ENCODE measurements at places on chromosomes 1 and 21.

DNA sequence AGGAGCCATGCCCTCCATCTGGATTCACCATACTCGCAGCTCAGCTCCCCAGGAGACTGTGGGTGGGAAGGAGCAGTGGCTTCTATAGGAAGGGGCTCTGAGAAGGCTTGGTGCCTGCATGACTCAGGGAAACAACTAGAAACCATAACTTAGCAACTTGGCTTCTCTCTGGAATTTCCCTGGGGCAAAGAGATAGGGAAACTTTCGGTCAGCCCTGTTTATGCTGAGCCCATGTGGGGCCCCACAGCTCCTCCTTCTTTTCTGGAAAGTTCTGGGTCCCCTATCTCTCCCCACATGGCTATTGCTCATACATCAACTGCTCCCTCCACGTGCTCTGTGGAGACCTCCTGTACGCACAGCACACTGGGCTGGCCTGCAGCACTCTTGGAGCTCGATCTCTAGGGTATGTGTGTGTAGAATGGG is 39.3 kb downstream of the PLEKHA6 start:
- no peak for DNase-seq

DNA sequence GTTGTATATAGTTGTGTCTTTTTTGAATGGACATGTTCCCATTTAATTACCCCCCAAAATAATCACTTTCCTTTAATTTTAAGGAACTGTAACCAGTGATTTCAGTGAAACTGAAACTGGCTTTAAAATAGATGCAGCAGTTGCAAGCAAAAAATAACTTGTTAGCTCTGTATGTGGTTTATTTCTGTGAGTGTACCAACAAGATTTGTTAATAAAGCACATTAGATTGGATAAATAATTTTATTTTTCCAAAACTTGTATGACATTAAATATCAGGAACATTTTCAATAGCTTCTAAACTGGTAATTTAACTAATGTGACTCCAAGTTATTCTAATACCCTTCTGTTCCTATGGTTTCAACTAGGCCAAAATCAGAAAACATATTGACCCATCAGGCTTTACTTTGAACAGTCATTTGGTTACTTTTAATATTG is 184.3 kb upstream of the CACYBP start:
- DNase-seq = no peak

- no peak for DNase-seq
These were observed 348.7 kb downstream of the PCP4 start for GRCh38 chr21:40215941-40216340.

- DNase-seq = no peak
These were observed 5.4 kb upstream of the EXO1 start for GRCh38 chr1:241842565-241842964.

DNA sequence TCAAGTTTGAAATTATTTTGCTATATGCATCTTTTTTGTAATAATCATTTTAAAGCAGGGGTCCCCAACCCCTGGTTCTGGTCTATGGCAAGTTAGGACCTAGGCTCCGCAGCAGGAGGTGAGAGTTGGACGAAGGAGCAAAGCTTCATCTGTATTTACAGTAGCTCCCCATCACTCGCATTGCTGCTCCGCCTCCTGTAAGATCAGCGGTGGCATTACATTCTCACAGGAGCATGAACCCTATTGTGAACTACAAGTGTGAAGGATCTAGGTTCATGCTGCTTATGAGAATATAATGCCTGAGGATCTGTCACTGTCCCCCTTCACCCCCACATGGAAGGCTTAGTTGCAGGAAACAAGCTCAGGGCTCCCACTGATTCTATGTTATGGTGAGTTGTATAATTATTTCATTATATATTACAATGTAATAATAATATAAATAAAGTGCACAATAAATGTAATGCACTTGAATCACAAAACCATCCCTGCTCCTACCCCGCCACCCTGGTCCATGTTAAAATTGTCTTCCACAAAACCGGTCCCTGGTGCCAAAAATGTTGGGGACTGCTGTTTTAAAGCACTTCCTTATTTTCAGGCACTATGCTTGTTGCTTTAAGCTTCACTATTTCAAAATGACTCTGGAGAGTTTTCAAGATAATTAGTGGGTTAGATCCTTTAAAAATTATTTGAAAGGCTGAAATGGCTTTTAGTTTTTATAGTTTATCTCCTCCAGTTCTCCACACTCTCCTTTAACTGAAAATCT is 74.8 kb downstream of the PLA2G4A start:
- DNase-seq = no peak

- peak; percentile 74 for DNase-seq
These were observed 75.8 kb downstream of the ARHGEF16 start for GRCh38 chr1:3530086-3530925.

GRCh38 chr1:53685272-53686051 is 53.5 kb downstream of the GLIS1 start:
- peak; percentile 32 for DNase-seq

GRCh38 chr1:235998812-235999211 is 66.1 kb downstream of the NID1 start:
- no peak for DNase-seq

DNA sequence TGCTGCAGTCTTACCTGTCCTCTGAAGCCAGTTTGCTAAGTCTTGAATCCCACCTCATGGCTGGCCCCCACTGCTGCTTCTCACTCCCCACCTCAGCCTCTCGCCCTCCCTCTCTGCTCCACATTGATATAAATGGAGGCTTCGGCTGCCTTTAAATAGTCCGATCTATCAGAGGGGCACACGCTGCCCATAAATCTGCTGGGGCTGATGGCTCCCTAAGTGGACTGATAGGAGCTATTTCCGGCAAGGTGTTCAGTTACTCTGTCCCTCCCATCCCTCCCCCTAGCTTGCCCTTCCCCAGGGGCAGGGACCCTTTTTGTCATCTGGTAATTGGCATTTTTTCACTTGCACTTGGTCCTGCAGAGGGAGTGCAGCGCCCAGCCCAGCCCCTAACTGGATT is 108.4 kb downstream of the TMEM53 start:
- DNase-seq = no peak

GRCh38 chr1:86416343-86416742 is 7.6 kb upstream of the CLCA2 start:
- DNase-seq = no peak

- no peak for DNase-seq
These were observed 201.6 kb downstream of the SLC35F3 start for GRCh38 chr1:234106032-234106431.

DNA sequence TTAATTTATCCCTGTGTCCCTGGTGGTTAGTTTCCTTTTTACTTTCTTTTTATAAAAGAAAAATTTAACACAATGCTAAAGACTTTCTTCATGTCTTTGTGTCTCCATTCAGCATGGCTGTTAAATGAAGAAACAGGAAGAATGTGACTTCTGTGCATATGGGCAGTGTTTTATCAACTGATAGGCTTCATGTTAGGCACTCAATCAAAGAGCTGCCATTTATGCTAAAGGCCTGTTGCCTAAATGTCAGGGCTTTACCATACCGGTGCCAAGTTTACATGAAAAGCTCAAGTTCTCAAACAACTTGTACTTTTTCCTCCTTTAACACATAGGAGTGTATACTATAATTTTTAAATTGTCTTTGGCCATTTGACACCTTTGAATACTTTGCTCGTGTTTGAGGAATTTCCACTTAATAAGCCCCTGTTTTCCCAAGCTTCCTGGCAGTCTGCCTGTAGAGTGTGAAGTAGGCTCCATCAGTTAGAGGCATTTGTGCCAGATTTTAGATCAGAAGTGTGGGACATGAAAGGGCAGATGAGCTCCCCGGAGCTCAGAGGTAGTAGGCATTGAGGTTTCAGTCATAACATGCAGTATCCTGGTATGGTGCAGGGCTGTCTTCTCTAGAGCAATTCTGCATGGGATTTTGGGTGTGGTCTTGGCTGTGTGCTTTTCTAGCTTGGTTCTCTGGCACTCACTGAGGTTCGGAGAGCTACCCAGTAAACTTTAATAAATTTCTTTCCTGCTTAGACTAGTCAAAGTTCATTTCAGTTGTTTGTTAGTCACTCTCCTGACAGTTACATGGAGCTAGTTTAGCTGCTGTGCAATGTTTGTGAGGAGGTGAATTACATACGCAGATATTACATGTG is 119.0 kb downstream of the LEPR start:
- DNase-seq = no peak

- DNase-seq = no peak
These were observed 979 bp downstream of the PIGM start for GRCh38 chr1:160030657-160031364.

GRCh38 chr1:57158604-57158998 is 192.8 kb upstream of the C8B start:
- no peak for DNase-seq

DNA sequence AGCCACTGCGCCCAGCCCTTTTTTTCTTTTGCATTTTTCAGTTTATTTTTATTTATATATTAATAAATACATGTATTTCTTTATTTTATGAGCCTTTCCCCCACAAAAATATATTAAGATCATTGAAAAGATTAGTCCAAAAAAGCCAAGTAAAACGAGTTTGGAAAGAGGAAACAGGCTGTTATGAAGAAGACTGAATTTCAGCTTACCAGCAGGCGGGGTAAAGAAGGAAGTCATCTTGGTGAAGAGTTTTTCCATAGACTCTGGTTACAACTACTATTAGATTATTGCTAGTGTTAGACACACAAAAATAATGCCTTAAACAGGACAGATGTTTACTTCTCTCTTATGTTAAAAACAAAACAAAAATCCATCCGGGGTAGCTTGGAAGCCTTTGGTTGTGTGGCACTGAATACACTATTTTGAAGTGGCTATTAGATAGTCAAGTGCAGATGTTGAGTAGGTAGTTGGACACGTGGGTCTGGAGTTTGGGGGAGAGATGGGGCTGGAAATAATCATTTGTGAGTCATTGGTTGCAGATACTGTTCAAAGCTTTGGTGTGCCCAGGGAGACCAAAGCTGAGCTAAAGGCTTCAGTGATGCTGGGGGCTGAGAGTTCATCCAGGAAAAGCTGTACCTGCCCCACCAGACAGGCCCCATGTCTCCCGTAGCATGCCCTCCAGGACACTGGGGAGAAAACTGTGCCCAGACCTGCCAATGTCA is 8.7 kb upstream of the LRRC71 start:
- no peak for DNase-seq

- DNase-seq = no peak
These were observed 413.7 kb downstream of the PTPRU start for GRCh38 chr1:29650041-29650400.

DNA sequence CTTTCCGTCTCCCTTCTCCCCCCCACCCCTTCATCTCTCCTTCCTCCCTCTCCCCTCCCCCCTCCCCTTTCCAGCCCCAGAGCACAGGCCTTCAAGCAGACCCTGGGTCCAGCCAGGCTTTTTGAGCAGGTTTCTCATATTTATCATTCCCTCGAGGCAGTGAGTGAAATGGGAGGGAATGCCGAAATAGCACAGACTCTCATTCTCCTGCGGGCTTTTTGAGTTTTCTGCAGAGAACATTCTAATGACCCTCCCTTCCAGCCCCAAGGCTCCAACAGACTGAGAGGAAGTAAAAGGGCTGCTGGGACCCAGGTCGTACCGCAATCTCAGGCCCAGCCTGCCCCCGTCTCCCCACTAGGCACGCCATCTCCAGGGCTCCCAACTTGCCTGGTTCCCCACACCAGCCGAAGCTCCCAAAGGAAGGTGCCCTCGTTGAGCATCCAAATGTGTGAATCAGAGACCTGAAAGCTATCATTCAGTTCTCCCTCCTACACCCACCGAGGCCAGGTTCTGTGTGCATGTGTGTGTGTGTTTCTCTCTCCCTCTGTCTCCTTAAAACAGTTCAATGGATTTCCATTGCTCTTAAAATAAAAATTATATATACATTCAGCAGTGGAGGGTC is 22.3 kb downstream of the ACTA1 start:
- DNase-seq = no peak

- DNase-seq = peak; percentile 31
These were observed at the start of gene IL22RA1 for GRCh38 chr1:24142546-24143534. Gene IL22RA1 (minus strand): TSS chr1:24143140. CDS start chr1:24143082, 58 bp downstream.

- DNase-seq = no peak
These were observed 592 bp downstream of the CRCT1 start for GRCh38 chr1:152514715-152515433.

DNA sequence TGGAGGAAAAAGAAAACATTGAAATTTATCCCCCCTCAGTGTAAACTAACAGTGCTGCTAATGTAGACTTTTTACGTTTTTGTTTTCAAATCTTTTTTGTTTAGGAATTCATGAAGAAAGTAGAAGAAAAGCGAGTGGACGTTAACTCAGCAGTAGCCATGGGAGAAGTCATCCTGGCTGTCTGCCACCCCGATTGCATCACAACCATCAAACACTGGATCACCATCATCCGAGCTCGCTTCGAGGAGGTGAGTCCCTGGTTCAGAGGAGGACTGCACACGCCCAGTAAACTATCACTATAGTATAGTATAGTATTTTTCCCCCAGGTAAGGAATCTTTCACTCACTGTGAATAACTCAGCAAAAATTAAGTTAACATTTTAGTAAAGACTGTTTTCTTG is 37.8 kb upstream of the BMP8A start:
- no peak for DNase-seq

- no peak for DNase-seq
These were observed 117.2 kb upstream of the OLIG2 start for GRCh38 chr21:32908534-32908933.

DNA sequence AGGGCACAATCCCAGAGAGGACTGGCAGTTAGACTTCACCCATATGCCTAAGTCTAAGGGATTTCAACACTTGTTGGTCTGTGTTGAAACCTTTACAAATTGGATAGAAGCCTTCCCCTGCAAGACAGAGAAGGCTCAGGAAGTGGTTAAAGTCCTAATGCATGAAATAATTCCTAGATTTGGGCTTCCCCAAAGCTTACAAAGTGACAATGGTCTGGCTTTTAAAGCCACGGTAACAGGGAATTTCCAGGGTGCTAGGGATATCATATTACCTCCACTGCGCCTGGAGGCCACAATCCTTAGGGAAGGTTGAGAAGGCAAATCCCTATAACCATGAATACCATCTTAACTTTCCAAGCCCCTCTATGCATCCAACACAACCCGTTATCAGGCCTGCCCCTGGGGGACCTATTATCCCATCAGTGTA is 3.3 kb upstream of the FMO4 start:
- no peak for DNase-seq

- DNase-seq = no peak
These were observed 1.8 kb upstream of the TMEM52 start for GRCh38 chr1:1920608-1921458.
